ENCODE measurements at places on chromosomes 3 and 15.

DNA sequence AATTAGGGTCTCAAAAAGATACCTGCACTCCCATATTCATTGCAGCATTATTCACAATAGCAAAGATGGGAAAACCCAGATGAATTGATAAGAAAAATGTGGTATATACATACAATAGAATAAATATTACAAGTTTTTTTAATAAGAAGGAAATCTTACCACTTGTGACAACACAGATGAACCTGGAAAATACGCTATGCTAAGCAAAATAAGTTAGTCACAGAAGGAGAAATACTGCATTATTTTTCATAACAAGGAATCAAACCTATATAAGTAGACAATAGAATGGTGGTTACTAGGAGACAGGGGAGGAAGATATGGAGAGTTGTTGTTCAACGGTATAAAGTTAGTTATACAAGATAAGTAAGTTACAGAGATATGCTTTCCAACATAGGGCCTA lies 130.0 kb downstream of the GSK3B start:
- DNase-seq = no peak

- DNase-seq = no peak
Observed at GRCh38 chr3:192482809-192483208, 244.5 kb downstream of the FGF12 start.

- DNase-seq = no peak
Observed at GRCh38 chr15:72284781-72285180, 12.4 kb upstream of the PARP6 start.

DNA sequence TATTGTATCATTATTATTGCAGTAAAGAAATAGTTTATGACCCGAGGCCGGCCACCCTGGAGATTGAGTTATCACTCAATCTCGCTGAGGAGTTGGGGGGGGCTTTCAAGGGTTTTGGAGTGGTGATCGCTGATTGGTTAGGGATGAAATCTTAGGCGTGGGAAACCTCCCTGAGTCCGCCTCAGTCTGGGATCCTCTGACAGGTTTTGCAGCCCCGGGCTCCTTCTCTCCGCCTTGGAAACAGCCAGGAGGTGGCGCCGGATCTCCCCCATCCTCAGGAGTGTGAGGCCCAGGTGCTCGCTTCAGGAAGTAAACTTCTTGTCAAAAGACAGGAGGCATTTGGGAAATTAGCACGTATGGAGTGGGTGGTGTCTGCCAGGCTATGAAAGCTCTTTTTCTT lies 41.1 kb upstream of the SEC61A1 start:
- no peak for DNase-seq

DNA sequence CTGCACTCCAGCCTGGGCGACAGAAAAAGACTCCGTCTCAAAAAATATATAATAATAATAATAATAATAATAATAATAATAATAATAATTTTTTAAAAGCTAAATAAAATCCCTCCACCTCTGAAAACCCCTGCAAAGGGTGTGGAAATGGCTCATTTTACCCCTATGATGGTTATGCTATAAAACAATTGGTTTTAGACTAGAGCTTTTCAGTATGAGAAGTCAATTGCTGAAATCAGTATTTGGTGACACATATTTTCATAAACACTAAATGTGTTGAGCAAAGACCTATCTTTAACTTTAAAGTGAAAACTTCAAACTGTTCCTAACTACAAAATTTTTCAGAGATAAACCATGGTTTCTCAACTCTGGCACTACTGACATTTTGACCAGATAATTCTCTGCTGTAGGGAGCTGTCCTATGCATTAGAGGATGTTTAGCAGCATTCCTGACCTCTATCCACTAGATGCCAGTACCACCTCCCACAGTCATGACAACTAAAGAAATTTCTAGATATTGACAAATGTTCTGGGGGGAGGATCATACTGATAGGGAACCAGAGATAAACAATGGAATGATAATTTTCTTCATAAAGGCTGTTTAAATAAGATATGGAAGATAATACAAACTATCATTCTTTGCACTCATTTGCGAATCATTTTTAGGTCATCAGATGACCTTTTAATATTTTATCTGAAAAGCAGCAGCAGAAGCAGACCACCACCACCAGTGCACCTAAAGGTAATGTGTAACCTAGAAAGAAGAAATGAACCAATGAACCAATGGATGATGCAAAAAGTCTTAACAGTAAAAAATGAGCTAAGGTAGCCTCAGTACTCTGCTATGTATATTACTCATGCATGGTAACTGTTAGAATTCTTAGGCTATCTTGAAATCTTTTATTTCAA lies 13.8 kb downstream of the PTPN9 start:
- DNase-seq = no peak

All from activated CD8-positive, alpha-beta memory T cell treated with anti-CD3 and anti-CD28 coated beads for 1 hour (primary cell).